ENCODE measurements at places on chromosomes 1 and 21. TPM values are rescaled to one million over a fixed set of nuclear protein-coding genes. Genes with fewer than 3 reads are reported as not detected.

TCEA3 gene
- 0.33 TPM for total RNA-seq

SLFNL1 gene
- not detected for total RNA-seq

PINK1 gene
- 37.5 TPM for total RNA-seq

IFNLR1 gene
- total RNA-seq = 1.5 TPM

ATAD3C gene
- total RNA-seq = not detected

TDRD5 gene
- total RNA-seq = 0.09 TPM

TAS1R1 gene
- not detected for total RNA-seq

MXRA8 gene
- 0.32 TPM for total RNA-seq

SLC2A5 gene
- total RNA-seq = 0.06 TPM

FDPS gene
- total RNA-seq = 166 TPM

PRAMEF12 gene
- not detected for total RNA-seq

CHIA gene
- not detected for total RNA-seq

CHI3L1 gene
- not detected for total RNA-seq

ANKRD65 gene
- not detected for total RNA-seq

ETS2 gene
- 85.6 TPM for total RNA-seq

FMO2 gene
- not detected for total RNA-seq

EBNA1BP2 gene
- 177 TPM for total RNA-seq

LCE1C gene
- total RNA-seq = not detected

PDE4B gene
- total RNA-seq = 15.8 TPM

FAM72C gene
- 2.8 TPM for total RNA-seq
